GDM1 (cell line): ENCODE measurements at places on chromosomes 4 and X.

DNA sequence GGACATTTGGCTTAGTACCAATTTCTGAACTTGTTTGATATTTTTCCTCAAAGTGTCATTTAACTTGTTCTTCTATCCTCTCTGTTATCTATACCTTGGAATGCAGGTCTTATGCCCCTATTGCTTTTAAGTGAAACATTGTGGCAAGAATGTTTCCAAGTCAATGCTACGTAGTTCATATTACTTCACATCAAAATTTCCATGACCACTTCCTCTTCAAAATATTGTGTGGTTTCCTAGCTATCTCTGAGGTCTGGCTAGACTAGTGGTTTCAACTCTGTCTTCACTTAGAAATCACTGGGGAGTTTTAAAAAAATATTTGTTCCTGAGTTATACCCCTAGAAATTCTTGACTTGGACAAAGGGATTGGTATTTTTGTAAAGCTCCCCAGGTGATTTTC, 20.2 kb upstream of the RASGEF1B start:
- peak; percentile 37 for DNase-seq

DNA sequence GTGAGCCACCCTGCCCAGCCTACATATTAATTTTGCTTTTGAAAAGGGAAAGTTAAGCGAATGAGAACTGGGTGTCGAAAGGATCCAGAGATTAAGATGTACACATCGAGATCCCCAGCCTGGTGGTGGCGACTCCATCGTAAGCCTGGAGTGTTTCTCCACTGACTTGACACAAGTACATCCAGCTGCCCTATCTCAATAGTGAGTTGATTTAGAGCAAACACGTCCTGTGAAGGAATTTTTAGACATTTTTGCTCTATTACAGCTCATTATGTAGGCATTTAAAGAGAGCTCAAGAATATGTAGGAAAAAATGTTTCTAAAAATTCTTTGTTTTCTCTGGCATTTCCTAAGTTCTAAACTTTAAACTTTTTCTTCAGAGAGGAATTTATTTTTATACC, 11.7 kb upstream of the CLDN34 start:
- DNase-seq: no peak

- no peak for DNase-seq
Observed at GRCh38 chr4:92447255-92447905, 143.6 kb downstream of the GRID2 start.

- no peak for DNase-seq
Observed at GRCh38 chr4:11341337-11342043, 87.2 kb downstream of the HS3ST1 start.

- DNase-seq: no peak
Observed at GRCh38 chr4:101271516-101271915, 75.8 kb downstream of the PPP3CA start.

GRCh38 chr4:81412946-81413495, 58.7 kb downstream of the RASGEF1B start:
- DNase-seq: no peak

DNA sequence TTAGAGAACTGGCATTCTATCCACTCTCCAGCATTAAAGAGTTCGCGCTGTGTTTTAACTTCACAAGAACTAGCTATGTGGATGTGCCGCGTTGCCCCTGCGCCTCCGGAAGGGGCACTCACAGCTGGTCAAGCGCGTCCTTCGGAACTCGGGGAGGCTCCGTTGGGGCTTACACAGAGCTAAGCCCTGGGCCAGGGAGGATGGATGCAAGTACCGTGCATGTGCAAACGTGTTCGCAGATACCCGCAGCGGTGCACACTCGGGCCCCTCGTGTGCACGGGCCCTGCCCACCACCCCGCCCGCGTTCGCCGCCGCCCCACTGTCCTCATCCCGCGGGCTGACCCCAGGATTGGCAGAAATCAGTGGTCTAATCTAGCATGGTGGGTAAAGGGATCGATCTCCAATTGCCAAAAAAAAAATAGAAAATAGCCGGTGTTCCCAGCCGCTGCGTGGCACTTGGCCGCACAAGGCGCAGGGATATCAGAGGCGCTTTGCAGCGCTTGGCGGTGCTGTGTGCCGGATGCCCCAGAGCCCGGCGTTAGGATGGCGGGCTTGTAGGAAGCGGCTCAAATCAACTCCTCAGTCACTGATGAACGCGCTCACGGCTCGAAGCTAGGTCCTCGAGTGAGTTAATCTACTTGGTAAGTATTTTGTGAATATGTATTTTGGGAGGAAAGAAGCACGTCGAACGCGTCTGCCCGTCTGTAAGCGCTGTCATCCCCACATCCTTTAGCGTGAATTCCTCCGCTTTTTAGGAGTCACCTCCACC, 989 bp upstream of the PCDH10 start:
- no peak for DNase-seq

DNA sequence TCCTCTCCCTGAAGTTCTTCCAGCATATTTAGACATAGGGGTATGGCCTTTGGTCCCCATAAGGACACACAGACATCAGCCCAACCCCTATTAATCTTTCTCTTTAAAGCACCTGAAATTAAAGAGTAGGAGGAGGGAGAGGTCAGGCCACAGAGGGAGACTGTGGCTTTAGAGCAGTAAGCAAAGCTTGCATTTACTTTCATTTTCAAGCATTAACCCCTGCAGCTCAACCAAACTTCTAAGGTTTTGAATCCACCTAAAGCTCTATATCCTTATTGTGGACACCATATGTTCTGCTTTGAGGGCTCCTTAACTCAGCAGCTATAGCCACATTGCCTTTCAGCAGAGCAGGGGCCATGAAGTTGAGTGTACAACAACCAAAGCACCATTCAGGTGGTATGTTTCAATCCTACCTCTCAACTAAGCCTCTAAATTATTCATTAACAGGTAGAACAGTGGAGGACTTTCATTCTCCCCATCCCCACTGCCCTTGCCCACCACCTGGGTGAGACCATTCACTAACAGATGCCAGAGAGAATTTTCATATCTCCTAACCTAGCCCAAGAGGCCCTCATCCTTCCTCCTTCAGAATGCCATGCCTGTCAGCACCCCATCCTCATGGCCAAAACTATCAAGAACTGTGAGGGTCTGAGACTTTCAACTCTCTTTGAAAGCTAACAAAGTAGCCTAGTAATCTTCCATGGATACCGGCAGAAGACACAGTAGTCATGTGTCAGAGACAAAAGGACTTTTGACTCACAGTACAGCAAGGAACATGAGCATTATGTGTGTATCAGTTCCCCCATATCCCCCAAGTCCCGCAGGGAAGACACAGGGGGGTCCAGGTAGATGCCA, 20.8 kb downstream of the LIN54 start:
- DNase-seq: peak; percentile 11

DNA sequence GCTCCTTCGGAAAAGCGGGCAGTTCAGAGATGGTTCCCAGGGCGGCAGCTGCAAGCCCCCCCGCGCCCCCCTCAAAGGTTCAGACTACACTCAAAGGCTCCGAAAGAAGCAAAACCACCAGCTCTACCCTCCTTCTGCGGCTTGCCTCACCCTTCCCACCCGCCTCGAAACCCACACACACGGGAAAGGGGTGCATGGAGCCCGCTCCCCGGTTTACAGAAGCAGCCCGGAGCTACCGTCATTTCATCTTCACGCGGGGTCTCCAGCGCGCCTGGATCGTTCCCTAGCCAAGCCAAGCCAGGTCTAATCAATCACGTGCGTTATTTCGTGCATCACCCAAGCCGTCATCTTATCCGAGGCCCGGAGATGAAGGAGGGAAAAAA, 1.2 kb downstream of the NLGN4X start:
- no peak for DNase-seq

GRCh38 chr4:2837904-2838496, 5.6 kb upstream of the ADD1 start:
- peak; percentile 47 for DNase-seq

- DNase-seq: no peak
Observed at GRCh38 chr4:8022767-8023695, 83.4 kb upstream of the AFAP1 start.

- no peak for DNase-seq
Observed at GRCh38 chr4:61924131-61924530, 724.0 kb downstream of the ADGRL3 start.

- DNase-seq: no peak
Observed at GRCh38 chrX:131894995-131895394, 128.1 kb upstream of the STK26 start.

- no peak for DNase-seq
Observed at GRCh38 chr4:5711479-5712184, 631 bp downstream of the EVC start.

DNA sequence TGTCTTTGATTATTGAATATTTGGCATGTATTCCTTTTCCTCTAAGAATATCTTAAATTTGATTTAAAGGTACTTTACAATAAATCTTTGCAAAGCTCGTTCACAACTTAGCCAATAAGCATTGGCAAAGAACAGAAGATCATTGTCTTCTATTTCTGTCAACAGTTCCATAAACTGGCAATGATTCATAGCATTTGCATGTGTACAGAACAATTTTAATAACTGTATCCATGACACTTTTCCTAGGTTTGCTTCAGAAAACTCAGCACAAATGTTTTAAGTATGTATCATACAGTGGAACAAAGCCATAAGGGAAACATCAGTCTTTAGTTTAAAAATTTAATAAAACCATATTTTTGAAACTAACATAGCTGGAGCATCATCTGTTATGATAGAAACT, 462.7 kb upstream of the RPS6KA3 start:
- no peak for DNase-seq

- DNase-seq: no peak
Observed at GRCh38 chr4:11118513-11118912, 310.2 kb downstream of the HS3ST1 start.

GRCh38 chr4:13365195-13365594, 118.9 kb downstream of the RAB28 start:
- no peak for DNase-seq

GRCh38 chr4:40842318-40842717, 92.6 kb downstream of the NSUN7 start:
- DNase-seq: no peak

DNA sequence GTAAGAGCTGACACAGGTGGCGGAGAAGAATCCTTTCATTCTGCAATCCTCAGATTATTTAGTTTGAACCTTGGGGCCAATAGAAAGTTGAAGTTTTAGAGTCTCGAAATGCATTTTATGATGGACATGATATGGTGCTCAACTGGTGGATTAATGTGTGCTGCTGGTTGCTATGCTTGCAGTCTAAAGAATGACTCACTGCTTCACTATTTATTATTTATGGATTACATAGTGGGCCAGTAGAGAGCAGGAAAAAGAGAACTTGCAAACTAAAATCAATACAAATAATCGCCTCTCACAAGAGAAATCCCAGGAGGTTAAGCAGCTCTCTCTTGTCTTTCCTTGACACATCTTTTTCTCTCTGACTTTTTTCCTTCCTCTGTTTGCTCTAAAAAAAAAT, 2326.8 kb upstream of the AGA start:
- DNase-seq: no peak

GRCh38 chrX:3655181-3655580, 58.3 kb downstream of the PRKX start:
- DNase-seq: no peak
